ENCODE measurements at places on chromosomes 1 and 21.

DNA sequence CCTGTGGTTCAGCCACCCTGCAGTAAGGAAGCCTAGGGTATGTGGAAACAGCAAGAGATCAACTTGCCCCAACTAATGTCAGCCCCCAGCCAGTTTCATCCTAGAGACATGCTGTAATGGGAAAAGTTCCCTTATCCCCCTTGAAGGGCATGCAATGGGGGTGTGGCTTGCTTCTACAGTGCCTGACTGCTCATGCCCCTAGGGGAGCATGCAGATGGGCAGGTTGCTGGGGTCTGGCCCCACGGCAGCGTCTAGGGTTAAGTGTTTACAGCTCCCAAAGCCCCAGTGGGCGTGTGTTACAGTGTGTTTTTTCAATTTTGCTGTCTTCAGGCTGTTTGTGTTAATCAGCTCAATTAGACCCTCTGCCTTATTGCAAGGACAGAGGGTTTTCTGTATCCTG, 1105.9 kb downstream of the AMY1C start:
- DNase-seq = no peak

DNA sequence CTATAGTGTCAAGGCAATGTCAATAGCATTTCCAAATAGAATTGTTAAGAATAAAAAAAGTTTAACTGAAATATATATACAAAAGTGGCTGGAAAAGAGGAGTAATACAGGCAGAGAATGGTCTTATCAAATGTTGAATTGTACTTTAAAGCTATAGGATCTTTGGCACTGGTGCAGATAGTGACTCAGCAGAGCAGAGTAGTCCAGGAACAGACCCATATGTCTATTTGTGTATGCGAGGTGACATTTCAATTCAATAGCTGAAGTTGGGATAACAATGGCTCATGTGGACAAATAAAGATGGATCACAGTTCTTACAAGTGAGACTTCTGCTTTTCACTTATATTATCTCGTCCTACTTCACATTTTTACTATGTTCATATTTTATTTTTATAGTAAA, 543.0 kb upstream of the B3GALT2 start:
- DNase-seq = no peak

GRCh38 chr1:207878939-207879338, 32.0 kb downstream of the CD34 start:
- no peak for DNase-seq

DNA sequence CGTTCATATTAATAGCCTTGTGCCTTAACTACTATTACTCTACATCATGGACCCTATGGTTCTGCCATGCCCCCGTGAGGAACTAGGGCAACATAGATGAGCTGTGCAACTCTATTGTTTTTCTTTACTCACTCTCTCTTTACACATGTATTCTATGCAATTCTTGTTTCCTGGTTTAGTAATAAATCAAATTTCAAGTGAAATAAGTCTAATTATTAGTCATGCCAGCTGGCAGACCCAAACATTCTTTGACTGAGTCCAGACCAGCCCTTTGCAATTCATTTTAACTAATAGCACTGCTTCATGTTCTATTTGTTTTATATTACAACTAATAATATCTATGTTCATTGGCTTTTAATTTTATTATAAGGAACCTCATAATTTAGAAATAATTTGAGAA, 789.3 kb upstream of the ADAMTS5 start:
- no peak for DNase-seq

- DNase-seq = no peak
Measured at GRCh38 chr1:205451202-205451601, 4.6 kb downstream of the BLACAT1 start.

DNA sequence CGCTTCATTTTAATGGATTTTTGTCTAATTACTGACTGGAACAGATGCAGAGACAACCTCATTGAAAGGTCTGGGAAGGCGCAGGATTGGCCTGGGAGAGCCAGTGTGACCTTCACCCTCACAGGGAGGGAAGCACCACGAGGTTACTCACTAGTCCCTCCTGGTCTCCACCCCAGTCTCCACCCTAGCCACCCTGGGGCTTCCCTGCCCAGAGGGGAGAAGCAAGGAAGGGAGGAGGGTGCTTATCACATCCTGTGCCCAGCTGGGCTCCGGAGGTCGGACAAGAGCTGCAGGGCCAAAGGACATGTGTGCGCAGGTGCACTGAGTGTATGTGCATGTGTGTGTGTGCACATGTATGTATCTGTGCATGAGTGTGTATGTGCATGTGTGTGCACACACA, 220.1 kb upstream of the VAMP3 start:
- no peak for DNase-seq

DNA sequence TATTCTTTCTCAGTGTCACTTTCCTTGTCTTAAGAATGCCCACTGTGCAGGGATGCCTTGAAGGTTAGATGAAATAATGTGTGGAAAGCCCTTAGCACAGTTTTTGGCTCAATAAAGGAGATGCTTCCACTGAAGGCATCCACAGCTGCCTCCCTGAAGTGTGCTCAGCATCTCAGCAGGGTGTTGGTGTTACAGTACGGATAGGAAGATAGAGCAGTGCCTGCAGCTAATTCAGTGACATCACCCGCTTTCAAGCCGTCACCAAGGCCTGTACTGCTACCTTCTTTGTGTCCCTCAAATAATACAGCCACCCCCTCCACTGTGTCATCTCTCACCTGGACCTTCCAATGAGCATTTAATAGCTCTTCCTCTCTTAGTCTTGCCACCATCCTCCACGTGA, 59.0 kb downstream of the NDUFS5 start:
- no peak for DNase-seq

DNA sequence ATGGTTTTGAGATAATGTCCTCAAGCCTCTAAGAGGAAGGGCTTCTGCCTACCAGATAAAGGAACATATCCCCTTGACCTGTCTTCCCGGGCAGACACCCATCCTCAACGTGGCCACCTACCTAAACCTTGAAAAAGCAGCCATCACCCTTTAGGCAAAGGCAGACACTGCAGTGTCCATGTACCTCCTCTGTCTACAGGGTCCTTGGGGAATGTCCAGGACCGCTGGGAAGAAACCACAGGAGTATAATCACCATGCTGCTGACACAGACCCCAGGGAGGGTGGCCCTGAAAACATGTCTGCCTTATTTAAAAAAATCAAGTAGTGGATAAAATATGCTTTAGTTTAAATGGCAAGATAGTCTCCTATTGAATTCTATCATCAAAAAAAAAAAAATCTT, 16.6 kb downstream of the BCAR3 start:
- DNase-seq = no peak

GRCh38 chr1:243609698-243610097, 240.3 kb downstream of the AKT3 start:
- no peak for DNase-seq

GRCh38 chr1:3155056-3155925, 86.3 kb downstream of the PRDM16 start:
- no peak for DNase-seq

DNA sequence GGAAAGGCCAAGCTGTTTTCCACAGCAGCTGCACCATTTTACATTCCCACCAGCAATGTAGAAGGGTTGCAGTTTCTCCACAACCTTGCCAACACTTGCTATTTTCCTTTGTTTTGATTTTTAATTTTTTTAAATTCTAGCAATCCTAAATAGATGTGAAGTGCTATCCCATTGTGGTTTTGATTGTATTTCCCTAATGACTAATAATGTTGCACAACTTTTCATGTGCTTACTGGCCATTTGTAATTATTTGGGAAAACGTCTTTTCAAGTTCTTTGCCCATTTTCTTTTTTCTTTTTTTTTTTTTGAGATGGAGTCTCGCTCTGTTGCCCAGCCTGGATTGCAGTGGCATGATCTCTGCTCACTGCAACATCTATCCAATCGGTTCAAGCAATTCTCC, 53.9 kb downstream of the VCAM1 start:
- DNase-seq = no peak

- DNase-seq = no peak
Measured at GRCh38 chr1:16143005-16143565, 12.8 kb downstream of the EPHA2 start.

DNA sequence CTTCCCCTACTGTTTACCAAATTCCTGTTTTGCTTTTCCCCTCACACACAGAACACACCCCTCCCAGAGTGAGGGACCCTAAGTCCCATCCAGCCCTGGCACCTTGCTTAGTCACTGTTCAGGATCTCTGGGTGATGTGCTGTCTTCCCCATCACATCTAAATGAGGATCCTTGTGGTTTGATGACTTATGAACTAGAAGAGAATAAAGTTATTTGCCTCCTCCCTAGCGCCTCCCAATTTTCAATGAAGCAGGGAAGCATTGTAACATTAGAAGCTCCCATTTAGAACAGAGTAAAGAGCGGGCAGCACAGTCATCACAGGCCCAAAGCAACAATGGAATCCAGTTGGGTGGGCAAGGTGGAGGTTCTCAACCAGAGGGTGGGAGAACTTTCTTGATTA, 27.0 kb downstream of the DISC1 start:
- DNase-seq = no peak

GRCh38 chr1:165635329-165635728, 4.3 kb downstream of the MGST3 start:
- DNase-seq = no peak

GRCh38 chr1:147177611-147178380, 5.5 kb upstream of the PRKAB2 start:
- DNase-seq = no peak

DNA sequence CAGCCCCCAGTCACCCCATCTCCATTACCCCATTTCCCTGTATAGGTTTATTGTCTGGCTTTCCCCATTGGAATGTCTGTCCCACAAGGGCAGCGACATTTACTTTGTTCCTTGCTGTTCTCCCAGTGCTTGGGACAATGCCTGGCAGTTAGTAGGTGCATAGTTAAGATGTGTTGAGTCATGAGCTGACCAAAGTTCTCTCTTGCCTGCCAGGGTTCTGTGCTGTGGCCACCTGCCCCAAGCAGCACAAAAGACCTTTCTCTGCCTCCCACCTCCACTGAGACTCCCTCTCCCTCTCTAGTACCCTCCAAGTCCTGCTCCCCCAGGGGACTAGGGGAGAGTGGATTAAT, 40.0 kb downstream of the TMCO4 start:
- DNase-seq = no peak

DNA sequence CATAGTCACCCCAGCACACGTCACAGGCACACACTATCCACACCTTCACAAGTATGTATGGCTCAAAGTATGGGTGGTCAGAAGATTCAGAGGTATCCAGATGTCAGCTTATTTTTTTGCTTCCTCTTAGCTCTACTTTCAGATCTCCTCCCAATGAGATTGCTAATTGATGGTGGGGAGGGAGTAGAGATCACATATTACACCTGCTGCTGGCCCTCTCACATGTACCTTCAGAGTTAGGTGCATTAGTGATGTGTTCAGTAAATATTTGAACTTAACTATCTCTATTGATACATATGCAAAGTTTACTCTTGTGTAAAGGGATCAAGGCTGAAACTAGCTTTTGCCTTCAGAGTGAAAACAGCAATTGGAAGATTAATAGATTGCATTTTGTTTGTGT, 262.6 kb downstream of the PCP4 start:
- DNase-seq = no peak

DNA sequence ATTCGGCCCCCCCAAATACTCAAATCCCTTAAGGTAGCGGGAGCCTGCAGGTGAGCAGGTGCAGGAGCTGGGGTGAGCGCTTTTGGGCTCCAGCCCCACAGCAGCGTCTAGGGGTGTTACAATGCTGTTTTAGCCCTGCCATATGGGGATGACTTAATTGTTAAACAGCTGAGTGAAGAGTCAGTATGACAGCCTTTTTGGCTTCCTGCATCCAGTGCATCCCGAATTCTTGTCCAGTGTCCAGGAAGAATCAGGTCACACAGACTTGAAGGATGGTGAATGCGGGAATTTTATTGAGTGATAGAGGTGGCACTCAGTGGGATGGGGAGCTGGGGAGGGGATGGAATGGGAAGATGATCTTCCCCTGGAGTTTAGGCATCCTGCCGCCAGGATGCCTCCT, 30.4 kb upstream of the HHAT start:
- DNase-seq = no peak

GRCh38 chr1:17287130-17287776, 20.7 kb upstream of the PADI4 start:
- no peak for DNase-seq

- DNase-seq = no peak
Measured at GRCh38 chr1:48442864-48443619, 29.0 kb downstream of the SPATA6 start.

GRCh38 chr1:27600498-27601175, 3.3 kb downstream of the AHDC1 start:
- no peak for DNase-seq

GRCh38 chr1:205226868-205227583, 720 bp upstream of the TMCC2 start:
- no peak for DNase-seq

DNA sequence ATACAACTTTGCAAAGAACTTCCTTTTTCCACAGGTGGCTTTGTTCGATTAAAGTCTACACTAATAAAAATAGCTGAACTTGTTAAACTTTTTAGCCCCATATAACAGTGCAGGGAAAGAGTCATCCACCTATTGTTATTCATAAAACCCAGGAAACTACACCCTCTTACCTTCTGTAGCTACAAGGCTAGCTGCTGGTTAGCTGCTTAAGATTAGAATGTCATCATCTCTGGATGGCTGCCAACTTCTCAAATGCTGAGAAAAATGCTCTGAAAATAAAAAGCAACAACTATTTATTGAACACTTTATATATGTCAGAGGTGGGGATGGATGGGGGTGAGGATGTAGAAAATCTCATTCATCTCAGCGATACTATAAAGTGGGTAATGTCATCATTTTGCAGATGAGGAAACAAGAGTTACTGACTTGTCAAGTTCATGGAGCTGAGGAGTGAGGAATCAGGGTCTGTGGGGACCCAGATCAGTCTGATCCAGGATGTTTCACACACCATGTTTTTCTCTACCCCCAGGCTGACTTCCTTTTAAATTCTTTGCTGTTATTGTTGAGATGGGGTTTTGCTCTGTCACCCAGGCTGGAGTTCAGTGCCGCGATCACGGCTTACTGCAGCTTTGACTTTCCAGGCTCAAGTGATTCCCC, 17.1 kb downstream of the ATP5PF start:
- no peak for DNase-seq

GRCh38 chr1:100479620-100480338, 58.2 kb upstream of the GPR88 start:
- no peak for DNase-seq

DNA sequence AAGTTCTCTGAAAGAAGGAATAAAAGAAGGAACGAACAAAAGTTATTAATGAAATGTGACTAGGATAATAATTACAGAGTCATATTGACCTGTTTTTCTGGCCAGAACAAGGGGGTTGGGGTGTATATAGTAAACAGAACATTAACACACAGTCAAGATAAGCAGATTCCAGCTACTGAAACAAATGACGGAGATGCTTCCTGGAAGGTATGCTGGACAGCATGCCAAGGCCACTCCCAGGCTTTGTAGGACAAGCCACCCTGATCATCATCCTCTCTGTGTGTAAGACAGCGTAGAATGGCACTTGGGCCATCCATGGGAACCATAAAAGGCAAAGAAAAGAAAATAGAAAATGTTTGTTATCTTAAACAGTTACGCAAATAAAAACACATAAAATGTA, 120.7 kb downstream of the TGFBR3 start:
- no peak for DNase-seq

DNA sequence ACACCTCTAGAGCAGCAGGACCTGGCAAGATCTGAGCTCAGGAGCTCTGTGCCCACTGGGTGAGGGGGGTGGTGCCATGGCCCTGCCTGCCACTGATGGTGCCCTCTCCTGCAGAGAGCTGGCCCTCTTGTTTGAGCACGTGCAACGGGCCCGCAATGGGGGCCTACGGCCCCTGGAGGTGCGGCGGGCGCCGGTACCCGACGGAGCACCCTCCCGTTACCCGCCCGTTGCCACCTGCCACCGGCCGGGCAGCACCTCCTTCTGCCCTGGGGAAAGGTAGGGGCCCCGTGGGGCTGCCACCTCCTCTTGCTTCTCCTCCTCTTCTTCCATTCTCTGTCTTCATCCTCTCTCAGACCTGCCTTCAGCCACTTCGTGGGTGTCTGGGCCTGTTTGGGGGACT, 38.2 kb downstream of the CITED4 start:
- no peak for DNase-seq
